Ovary (tissue), 10 donors: ENCODE measurements at places on chromosomes 6 and 20. TPM values are rescaled to one million over a fixed set of nuclear protein-coding genes. Genes with fewer than 3 reads are reported as not detected.

PKIB gene
- 0.99 TPM for polyA plus RNA-seq

DNA sequence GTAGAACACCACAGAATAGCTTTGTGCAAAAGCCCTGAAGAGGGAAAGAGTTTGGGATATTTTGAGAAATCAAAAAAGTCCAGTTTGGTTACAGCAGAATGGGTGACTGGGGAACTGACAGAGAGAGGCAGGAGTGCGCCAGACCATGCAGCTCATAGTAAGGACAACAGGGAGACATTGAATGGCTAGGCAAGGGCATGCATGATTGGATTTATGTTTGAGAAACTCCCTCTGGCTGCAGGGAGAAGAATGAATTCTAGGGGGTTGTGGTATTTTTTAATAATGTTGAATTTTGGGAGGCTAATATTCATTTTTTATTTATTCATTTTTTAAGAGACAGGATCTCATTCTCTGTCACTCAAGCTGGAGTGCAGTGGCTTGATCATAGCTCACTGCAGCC lies 49.9 kb downstream of the TGM2 start:
- no peak for DNase-seq
- H3K4me3 ChIP-seq = no peak overlapping the region
- no peaks in the 10 kb centered on the region for H3K27me3 ChIP-seq
- no peak overlapping the region for H3K27ac ChIP-seq
- no peaks in the 10 kb centered on the region for H3K36me3 ChIP-seq

IMPG1 gene
- not detected for polyA plus RNA-seq

DNA sequence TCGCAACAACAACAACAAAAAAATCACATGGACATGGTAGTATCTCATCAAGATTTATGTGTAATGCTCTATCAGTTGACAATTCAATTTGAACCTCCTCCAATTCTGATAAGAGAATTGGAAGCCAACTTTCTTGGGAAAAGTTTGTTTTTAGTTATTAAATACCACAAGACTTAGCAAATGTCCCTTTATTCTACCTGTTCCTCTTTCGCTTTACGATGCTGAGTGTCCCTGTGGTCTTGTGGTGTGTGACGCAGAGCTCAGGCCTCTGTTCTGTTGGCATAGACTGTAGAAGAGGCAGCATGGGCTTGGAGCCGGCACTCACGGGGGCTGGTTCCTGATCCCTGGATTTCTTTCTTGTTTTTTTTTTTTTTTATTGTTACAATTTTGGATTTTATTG lies 76.7 kb downstream of the PSMB1 start:
- H3K36me3 ChIP-seq = no peaks in the 10 kb centered on the region
- H3K27ac ChIP-seq = no peak overlapping the region
- no peaks in the 10 kb centered on the region for H3K27me3 ChIP-seq
- no peak overlapping the region for H3K4me3 ChIP-seq
- no peaks in the 10 kb centered on the region for H3K4me1 ChIP-seq
- DNase-seq = no peak

DNA sequence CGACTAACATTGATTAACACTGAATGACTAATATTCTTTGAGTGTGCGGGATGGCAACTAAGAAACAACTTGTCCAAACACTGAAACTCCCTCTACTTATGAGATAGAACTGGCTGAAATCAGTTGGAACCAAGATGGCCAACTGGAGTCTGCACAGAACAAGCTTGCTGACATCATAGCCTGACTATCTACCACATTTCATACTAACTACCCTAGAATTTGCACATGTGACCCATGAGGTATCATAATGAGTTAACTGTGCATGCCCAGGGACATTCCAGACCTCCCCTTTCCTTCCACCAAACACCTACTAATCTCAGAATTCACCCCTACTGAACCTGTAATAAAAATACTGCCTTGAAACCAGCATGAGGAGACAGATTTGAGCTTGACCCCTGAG lies 43.2 kb downstream of the PHIP start:
- H3K27ac ChIP-seq = no peak overlapping the region
- no peaks in the 10 kb centered on the region for H3K36me3 ChIP-seq
- DNase-seq = no peak
- no peaks in the 10 kb centered on the region for H3K27me3 ChIP-seq
- H3K4me3 ChIP-seq = no peak overlapping the region

DNA sequence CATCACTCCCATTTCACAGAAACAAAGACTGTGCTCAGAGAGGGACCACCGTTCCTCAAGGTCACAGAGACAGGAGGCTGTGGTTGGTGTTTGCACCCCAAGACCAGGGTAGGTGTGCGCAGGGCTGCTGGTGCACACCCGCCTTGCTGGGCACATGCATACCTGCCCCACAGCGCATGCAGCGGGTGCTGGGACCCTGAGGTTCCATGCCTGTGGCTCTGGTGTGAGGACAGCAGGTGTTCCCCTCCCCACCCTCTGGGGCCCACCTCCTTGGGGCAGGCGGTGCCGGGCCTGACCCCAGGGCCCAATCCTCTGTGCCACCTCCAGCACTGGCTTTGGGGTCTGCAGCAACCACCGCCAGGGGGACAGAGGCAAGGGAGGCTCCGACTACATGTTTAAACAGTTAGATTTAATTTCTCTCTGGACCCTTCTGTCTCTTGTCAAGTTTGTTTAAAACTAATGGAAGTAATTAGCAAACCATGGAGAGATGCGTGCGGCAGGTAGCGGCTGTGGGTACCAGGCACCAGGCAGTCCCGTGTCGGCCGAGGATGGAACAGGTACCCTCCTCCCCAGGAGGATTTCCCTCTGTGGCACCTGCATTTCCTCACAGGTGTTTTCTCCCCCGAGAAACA lies 327.8 kb downstream of the TAF4 start:
- H3K27ac ChIP-seq = no peak overlapping the region
- no peak for DNase-seq
- no peaks in the 10 kb centered on the region for H3K4me1 ChIP-seq
- H3K36me3 ChIP-seq = no peaks in the 10 kb centered on the region
- no peak overlapping the region for H3K4me3 ChIP-seq

DNA sequence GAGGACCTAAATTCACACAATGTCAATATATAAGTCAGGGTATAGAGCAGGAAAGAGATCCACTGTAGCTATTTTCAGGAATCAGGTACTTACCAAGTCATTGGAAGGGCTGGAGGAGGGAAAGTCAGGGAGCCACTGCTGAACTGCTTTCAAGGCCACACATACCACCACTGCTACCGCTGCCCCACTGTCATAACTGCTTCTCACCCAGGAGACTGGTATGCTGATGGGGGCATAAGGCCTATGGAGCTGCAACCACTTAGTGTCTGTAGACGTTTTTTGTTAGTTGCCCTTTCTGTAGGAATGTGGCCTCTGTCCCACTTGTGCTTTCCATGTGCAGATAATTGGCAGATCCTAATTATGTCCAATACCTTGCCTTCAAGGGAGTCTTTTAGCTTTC lies 5.4 kb downstream of the SMAP1 start:
- H3K4me1 ChIP-seq = peaks cover 4% of the 10 kb centered on the region
- H3K4me3 ChIP-seq = no peak overlapping the region
- no peak for DNase-seq
- no peaks in the 10 kb centered on the region for H3K27me3 ChIP-seq
